ENCODE measurements at places on chromosomes 16 and 17. TPM values are rescaled to one million over a fixed set of nuclear protein-coding genes. Genes with fewer than 3 reads are reported as not detected.

Gene CTRB1
- not detected for total RNA-seq

Gene ITGAL
- 1.5 TPM for total RNA-seq

Gene GP1BA
- total RNA-seq = not detected

Gene OR1F1
- total RNA-seq = not detected

Gene NPIPB6
- 2.7 TPM for total RNA-seq

Gene SLC52A1
- not detected for total RNA-seq

Gene MT2A
- 27.0 TPM for total RNA-seq

Gene GAS7
- total RNA-seq = 124 TPM

Gene AURKB
- total RNA-seq = not detected

GRCh38 chr16:3945751-3946603 lies 65.5 kb upstream of the CREBBP start:
- DNase-seq = no peak

DNA sequence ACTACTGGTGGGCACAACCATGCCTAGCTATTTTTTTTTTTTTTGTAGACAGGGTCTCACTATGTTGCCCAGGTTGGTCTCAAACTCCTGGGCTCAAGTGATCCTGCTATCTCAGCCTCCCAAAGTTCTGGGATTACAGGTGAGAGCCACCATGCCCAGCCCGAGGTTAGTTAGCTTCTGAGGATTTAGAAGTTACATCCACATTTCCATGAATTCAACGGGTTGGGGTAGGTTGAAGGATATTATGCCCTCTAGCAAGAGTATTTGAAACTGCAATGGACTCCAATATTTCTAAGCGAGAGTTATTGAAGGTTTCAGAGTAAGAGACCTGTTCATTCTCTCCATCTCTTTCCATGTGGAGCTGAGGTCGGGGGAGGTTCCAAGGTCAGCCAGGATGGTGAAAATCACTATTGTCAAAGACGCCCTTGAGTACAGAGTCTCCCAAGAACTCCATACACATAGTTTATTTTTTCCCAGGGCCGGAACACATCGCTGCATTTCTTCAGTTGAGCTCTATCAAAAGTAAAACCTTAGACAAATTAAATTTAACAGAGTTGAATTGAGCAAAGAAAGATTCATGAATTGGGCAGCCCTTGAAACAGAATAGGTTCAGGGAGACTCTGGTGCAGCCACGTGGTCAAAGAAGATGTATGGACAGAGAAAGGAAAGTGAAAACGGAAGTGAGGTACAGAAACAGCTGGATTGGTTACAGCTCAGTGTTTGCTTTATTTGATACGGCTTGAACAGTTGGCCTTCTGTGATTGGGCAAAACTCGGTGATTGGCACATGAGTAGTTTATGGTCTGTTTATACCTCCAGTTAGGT lies 19.0 kb upstream of the ITPRIPL2 start:
- DNase-seq = no peak

- DNase-seq = no peak
Measured at GRCh38 chr17:7060165-7060891, 16.4 kb upstream of the SLC16A11 start.

DNA sequence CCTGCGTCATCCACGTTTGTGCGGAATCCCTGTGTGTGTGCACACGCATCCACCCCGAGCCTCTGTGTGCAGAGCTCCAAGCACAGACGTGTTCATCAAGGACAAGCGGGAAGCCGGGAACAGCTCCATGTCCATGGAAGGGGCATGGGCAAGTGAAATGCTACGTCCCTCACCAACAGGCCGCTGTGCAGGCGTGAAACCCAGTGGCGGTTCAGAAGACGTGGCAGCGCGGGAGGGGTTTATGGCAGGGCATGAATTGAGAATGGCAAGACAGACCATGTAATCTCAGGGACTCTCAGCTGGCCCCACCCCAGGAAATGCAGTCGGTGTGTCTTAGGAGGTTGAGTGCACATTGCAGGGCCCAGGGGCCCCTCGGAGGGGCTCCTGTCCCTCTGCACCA lies 52.7 kb downstream of the TBC1D16 start:
- DNase-seq = no peak

DNA sequence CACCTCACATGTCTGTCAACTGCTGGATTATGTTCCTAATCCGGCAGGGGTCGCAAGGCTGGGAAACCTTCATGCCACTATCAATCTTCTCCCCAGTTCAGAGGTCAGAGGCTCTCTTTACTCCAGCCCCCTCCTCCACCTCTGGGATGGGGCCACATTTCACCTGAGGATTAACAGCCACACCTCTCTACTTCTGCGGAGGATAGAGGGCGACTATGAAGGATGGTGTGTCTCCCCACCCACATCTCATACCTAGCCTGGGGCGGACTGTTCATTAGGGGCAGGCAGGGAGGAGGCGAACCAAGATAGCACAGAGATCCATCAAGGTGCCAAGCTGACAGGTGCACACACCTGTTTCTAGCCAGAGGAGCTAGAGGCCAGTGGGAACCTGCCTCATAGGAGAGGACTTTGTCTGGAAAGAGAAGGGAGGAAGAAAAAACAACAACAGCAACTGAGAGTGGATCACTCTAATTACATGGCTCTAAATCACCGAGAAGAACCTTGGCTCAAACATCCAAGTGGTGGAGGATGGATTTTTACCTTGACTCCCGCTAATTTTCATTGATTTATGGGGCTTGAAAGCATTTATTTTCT lies 41.9 kb upstream of the SKAP1 start:
- no peak for DNase-seq

GRCh38 chr16:50427107-50427506 lies 58.3 kb upstream of the BRD7 start:
- peak; percentile 70 for DNase-seq

DNA sequence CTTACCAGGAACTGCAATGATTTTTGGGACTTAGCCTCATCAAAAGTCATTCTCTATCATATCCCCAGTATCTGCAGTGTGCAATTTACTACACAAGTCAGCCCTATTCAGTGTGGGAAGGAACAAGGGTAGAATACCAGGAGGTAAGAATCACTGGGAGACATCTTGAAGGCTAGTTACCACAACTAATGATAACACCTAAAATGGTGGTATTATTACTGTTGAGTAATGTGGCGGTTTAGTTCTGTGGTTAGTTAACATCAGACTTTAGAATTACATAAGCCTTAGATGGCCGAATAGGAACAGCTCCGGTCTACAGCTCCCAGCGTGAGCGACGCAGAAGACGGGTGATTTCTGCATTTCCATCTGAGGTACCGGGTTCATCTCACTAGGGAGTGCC lies 567.9 kb upstream of the CDH11 start:
- DNase-seq = no peak

DNA sequence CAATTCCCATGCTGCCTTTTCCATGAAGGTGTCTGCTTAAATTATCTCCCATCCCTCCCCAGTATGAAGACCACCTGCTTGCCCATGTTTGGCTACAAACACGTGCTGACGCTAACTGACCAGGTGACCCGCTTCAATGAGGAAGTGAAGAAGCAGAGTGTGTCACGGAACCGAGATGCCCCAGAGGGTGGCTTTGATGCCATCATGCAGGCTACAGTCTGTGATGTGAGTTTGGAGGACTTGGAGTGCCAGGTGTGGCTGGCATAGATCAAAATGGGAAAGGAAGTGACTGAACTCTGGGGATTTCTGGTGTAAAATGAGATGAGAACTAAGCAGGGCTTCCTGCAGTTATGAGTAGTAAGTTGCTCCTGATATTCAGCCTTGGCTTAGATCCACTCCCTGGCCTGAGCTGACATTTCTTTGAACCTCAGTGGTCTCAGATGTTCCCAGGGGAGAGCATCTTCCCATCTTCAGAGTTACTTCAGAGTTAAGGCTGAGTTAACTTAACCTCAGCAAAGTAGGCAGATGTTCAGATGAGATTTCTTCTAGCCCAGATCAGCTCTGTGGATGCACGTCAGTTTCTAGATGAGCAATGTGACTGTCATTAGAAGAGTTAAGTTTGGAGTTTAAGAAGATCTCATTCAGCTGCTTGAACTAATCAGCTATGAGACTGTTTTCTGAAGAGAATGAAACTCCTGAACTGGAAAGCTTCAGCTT lies 32.7 kb downstream of the ITGB3 start:
- DNase-seq = no peak

- DNase-seq = no peak
Measured at GRCh38 chr16:11232852-11233726, 22.9 kb downstream of the SOCS1 start.

DNA sequence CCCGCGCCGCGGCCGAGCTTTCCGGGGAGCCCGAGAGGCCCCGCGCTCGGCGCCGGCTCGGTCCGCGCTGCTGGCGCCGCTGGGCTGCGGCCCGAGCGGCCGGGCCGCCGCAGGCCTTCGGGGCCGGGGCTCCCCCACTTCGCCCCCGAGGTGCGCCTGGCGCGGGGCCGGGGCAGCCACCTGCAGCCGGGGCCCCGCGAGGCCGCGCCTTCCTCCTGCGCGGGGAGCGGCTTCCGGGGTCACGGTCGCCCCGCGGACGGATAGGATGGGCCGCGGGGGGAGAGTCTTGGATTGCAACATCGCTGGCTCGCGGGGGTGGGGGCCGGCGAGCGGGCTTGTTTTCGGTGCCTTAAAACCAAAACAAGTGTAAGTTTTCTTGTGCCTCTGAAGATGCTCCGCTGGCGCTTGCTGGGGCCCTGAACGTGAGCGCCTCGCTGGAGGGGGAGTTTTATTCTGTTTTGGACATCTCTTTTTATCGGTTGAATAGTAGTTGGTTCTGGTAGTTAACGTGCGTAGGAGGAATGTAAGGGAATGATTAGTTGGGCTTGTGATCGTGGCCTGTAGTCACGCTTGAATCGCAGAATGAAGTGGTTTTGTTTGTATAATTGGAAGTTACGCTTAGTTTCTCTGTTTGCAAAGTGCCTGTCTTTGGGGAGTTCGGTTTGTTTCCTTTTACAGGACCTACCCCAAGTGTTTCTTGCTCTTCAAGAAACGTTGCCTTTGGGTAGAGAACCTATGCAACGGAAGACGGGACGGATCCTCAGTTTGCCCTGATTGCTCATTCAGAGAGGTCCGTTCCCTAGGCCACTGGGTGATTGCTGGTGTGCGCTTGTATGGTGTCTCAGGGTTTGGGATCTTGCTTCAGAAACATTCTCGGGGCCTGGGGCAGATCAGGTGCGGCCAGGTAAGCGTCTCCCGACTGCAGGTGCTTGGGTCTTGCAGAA lies 724 bp downstream of the UBE2I start:
- DNase-seq = no peak

- no peak for DNase-seq
Measured at GRCh38 chr17:80527016-80527645, 17.5 kb upstream of the RPTOR start.

- no peak for DNase-seq
Measured at GRCh38 chr16:13138528-13138927, 237.1 kb downstream of the SHISA9 start.

- DNase-seq = no peak
Measured at GRCh38 chr17:21742326-21742725, 50.0 kb downstream of the KCNJ18 start.

DNA sequence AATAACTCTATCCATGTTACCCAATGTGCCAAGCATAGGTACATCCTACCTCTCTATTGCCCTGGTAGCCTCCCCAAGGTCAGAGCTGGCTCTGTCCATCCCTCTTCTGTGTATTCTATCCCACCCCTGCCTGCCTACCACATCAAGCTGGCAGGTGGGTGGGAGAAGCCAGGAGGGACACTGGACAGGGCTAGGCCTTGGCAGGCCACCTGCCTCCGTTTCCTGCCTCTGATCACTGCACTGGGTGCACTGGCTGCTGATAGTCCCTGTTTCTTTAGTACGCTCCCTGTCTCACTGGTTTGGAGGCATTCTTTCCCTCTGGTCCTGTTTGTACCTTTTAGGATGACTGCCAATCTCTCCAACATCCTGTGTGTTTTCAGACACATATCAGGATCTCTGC lies 12.7 kb downstream of the TK2 start:
- DNase-seq = no peak

GRCh38 chr17:28154214-28154613 lies 111.7 kb downstream of the NLK start:
- no peak for DNase-seq

DNA sequence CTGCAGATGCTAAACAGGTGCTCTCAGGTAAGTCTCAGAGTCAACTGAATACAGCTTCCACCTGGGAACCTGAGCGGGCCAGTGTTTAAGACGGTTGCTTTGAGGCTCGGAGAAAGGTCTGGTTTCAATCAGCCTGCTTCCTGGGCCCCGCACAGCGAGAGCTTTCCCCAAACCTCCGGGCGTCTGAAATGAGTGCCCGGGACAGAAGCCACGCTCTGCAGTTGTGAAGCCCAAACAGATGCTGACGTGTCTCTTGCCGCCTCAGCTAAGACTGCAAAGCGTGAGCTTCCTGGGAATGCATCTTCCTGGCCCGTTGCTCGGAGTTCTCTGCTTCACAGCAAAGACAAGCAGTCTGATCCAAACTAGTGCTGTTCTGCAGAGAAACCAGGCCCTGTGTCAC lies 36.7 kb downstream of the PLXDC1 start:
- DNase-seq = no peak

DNA sequence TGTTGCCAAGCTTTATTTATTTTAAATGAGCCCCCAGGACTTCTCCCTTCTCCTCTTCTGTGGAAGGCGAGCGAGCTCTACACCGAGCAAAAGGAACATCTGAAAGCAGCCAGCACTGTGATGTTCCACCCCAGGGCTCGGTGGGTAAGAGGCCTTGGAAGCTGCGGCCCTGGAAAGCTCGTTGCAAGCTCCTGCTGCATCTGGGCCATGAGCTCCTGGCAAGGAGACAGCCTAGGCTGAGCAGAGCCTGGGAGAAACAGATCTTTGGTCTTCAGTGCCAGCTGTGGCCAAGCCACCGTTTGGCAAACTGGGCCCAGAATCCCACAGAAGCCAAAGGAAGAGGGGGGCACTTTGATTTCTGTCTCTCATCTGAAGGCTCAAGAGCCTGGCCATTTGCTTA lies 114.1 kb downstream of the ENGASE start:
- DNase-seq = no peak

DNA sequence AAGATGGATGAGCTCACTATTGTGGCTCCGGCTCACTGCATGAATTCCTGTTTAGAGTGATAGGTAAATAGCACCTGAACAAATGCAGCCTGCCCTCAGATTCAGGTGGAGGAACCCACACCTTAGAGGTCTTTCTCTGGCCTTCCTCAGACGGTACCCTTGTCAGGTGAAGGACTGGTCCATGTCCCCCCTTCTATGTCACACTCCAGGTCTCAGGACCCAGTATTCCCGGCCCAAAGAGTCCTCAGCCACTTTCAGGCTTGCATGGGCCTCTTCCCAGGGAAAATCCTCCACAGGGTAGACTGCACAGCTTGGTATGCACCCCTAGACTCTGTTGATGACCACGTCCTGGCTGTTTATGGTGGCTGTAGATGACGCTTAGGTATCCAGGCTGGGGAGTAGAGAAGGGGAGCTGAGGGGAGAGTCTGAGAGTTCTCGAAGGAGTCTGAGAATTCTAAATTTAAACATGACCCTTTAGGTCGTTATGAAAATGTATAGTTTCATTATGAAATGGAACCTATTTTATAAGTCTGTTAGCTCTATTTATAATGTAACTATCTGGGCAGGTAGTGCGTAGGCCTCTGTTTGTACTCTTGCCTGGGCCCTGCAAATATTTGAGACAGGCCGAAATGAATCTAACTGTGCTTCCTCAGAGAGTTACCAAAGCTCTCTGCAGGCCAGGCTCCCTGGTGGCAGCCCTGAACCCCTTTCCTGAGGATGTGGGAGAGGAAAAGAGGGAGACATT lies 32.5 kb upstream of the CCR7 start:
- peak; percentile 57 for DNase-seq

Measured in esophagus muscularis mucosa (tissue), 4 donors.